ENCODE measurements at places on chromosomes 2 and 18.

GRCh38 chr2:45833968-45834344 lies 182.5 kb downstream of the PRKCE start:
- peak; percentile 54 for DNase-seq

DNA sequence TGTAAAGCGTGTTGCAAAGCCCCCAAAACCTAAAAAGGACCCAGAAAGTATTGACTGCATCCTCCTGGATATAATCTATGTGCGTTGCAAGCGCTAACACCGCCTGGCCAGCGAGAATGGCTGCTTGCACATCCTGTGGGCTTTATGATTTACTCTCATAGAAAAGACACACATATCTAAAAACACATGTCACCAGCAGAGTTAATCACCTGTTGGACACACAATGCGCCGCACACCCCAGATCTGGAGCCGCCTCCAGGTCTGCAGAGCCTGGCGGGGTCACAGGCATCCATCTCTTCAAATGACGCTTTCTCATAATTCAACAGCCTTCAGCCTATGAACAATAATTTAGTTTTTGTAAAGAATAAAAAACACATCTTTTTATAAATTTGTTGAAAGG lies 186.5 kb downstream of the RTP5 start:
- DNase-seq: no peak

DNA sequence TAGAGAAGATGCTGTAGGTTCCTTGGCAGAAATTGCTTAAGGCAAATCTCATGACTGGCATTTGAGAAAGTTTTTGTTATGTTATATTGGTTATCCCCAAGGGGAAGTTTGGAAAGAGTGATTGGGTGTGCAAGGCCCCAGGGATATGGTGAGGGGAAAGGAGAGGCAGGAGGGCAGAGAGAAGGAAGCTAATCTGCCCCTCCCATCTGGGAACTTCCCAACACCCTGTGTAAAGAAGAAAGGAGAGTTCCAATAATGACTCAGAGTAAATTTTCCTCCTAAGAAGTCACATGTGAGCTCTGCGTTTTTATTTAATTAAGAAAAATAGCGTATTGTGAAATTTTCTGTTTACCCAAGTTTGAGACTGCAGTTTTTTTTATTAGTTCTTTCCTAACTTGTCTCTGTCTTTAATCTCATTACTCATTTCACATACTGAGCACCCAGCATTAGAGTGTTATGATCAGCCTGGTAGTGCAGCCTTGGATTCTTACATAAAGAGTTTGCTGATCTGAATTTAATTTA lies 3.1 kb upstream of the KYNU start:
- DNase-seq: no peak

DNA sequence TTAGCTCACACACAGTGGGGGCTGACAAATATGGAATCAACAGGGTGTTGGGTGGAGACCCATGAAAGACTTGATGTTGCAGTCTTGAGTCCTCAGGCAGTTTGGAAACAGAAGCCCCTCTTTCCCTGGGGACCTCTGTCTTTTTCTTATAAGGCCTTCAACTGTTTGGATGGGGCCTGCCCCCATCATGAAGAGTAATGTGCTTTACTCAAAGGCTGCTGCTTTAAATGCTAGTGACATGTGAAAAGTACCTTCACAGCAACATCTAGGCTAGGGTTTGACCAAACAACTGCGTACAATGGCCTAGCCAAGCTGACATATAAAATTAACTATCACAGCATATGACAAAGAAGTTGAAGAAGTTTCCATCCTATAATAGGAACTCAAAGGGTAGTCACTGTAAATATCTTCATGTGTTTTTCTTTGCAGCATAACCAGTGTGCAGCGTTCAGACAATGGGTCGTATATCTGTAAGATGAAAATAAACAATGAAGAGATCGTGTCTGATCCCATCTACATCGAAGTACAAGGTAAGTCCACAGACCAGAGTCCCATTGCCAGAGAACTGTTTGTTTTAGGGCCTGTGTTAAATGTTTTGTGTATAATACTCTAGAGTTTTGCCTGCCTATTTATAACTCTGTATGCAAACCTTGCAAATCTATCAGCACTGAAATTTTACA lies 46.3 kb downstream of the MERTK start:
- DNase-seq: peak; percentile 27

GRCh38 chr2:9424447-9425164 lies 1.2 kb downstream of the CPSF3 start:
- DNase-seq: peak; percentile 14

DNA sequence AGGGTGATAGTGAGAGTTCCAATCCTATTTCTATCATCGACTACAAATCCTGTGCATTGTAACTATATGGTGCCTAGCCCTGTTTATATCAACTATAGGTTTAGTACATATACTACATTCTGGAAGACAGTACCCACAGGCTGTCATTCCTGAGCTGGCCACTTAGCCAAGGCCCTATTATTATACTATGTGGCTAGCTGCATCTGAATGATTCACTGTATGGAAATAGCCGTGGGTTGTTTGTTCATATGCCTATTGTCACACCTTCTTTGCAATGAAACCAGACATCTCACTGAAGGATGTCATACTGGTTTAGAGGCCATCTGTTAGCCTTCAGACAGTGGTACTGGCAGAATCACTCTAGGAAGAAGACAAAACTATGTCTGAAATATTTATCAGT lies 62.3 kb upstream of the FSIP2 start:
- DNase-seq: no peak

- no peak for DNase-seq
These were observed 593.1 kb downstream of the RNF144A start for GRCh38 chr2:7510353-7510752.

DNA sequence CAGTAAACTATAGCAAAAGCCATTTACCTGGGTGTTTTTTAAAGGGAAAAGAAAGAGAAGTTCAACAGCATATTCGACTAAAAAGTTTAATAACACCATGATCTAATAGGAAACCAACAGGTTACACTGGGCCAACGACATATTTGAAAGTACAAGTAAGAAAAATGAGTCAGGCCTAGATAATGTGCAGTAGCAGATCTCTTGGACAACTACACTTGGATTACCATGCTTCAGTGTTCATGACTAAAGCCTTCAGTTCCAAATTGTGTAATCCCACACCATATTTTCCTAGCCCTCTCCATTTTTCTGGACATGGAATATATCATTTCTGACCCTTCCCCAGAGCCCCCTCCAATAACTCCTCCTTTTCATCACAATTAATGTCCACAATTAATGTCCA lies 39.1 kb upstream of the FIGN start:
- DNase-seq: no peak

DNA sequence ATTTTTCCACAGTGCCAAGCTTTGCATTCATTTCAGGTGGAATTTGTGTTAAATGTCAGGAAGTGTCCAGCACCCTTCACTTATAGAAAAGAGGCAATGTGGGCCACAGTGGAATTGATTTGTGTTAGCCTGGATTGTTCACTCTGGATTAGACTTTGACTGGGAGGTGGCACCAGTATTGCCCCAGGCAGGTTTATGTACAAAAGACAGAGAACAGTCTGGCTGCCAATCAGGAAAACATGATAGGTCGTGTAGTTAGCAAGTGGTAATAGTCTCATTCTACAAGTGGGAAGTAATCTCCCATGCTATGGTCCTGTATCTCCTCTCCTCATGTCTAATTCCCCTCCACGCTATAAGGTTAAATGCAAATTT lies 45.6 kb downstream of the RAB27B start:
- DNase-seq: peak; percentile 42
